ENCODE measurements at places on chromosomes 7 and 10.
A peak's percentile ranks its signal among the peaks of the same experiment; 100 is the strongest.

- DNase-seq = peak; percentile 96
These were observed 2.6 kb upstream of the CAV1 start for GRCh38 chr7:116522247-116522646.

- no peak for DNase-seq
These were observed 16.8 kb upstream of the CHCHD1 start for GRCh38 chr10:73765066-73765465.

DNA sequence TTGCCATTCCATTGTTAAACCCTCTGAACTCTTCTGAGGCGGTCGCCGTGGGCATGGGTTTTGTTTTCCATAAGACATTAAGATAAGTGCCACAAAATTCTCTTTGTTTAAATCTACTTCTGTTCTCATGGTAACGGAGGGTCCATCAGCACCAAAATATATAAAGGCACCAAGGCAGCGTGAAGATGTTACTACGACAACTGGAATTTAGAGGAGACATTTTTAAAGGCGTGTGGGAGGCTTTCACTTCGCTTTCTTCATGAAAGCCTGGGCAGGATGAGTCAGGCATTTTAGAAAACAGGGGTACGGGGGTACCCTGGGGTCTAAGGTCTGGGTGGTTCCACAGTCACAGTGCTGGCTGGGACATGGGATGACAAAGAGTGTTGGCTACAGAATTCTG, 34.0 kb downstream of the SMKR1 start:
- DNase-seq = peak; percentile 7

DNA sequence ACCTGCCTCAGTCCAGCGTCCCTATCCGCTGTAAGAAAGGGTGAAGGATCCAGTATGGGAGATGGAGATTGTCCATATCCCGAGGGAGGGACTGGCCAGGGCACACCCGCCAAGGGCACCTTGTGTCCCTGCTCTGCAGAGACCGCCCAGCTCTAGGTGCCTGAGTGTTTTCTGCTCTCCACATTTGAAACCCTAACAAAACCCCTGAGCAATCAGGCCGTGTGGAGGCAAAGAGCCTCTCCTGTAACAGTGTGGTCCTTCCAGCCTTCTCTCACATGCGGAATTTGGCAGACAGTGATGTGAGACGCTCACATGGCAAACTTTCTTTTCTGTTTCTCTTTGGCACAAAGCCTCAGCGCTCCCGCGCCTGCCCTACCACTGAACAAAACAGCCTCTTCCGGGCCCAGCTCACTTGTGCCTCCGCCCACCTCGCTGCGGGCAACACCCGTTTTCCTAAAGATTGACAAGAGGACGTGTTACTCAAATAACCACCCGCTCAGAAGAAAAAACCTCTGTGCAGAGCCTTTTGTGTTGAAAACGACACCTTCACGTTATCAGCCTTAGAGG, 514.8 kb downstream of the DNAJB6 start:
- DNase-seq = peak; percentile 1

DNA sequence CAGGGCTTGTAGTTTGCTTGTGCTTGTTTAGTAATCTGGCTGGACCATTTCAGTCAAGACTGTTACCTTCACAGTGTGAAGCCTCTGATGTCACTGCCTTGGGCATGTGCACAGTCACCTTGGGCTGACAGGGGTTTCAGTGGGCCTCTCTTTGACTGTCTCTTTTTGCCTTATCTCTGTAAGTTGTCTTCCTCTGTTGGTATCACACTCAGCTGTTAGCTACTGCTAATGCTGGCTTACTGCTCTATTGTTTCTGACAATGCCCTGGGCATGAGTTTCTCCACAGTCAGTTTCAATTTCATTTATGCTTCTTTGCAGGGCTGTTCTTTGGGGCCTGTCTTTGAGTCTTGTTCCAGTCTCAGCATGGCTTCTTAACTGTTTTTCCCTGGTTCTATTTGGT, 201.9 kb upstream of the SHH start:
- DNase-seq = no peak

DNA sequence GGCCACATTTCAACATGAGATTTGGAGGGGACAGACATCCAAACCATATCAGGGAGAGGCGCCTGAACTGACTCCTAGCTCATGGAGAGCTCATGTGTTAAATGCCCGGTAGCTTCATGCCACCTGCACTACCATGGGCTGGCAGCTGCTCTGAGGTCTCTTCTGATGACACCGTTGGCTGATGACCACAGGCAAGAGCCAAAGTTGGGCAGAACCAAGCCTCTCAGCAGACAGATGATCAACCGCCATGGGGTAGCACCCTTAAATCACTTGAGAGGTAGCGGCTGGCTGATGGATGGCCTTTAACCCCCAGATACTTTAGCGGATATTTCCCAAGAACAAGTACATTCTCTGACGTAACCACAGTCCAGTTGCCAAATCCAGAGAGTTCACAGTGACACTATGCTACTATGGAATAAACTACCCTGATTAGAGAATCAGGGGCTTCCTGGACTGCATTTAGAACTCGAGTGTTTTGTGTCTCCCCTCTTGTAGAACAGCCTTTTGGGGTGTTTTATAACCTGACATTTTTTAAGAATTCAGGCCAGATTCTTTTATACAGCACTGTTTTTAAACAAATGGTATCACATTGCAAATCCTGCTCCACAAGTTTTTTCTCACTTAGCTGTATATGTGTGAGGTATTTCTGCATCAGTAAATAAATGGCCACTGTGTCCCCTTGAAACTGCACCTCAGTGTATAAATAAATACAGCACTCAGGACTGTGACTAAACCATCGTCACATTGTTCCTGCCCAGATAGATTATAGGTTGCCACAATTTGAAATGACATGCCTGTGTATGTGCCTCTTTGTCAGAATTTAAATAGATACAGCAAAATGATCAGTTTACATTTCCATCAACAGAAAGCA, 30.8 kb upstream of the DRGX start:
- DNase-seq = no peak

GRCh38 chr7:66143876-66144332, 29.3 kb downstream of the CRCP start:
- no peak for DNase-seq

DNA sequence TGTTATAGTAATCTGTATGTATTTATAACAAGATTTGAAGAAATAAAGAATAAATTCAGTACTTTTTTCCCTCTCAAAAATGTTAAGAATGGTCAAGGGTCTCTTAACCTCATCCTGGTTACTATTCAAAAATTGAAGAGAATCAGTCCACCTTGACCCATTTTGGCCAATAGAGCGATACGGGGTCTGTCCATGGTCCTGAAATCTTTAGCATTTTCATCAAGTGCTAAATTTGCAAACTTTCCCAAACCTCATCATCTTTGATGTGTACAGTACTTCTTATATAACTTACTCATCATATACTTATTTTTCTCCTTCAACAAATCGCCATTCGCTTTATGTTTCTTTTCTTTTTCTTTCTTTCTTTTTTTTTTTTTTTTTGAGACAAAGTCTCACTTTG, 23.6 kb downstream of the TMEM178B start:
- no peak for DNase-seq

GRCh38 chr7:41808541-41808940, 105.7 kb upstream of the INHBA start:
- DNase-seq = no peak

DNA sequence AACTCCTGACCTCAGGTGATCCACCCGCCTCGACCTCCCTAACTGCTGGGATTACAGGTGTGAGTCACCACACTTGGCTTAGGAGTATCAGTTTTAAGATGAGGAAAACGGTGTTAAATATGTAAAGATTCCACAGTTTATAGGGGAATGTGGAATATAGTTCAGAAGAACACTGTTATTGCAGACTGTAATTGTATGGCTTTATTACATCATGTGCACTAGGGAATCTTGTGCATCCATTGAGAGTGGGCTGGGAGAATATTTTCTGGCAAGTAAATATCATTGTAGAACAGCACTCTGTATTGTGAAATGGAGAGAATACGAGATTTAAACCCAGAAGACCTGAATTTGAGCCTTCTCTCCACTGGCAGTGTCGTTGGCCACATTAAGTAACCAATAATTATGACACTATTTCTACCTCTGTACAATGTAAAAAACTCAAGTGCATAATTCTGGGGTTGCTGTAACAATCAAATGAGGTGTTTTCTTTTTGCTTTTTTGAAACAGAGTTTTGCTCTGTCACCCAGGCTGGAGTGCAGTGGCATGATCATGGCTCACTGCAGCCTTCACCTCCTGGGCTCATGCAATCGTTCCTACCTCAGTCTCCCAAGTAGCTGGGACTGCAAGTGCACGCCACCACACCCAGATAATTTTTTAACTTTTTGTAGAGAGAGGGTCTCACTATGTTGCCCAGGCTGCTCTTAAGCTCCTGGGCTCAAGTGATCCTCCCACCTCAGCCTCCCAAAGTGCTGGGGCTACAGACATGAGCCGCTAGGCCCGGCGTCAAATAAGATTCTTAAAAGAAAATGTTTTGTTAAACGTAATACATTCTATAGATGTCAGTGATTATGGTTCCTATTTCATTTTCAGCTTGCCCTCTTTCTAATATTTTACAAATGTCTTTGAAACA, 12.0 kb upstream of the PARD3 start:
- no peak for DNase-seq

- DNase-seq = no peak
These were observed 311.4 kb downstream of the ADARB2 start for GRCh38 chr10:1425879-1426278.

GRCh38 chr7:30328381-30328780, 44.0 kb downstream of the ZNRF2 start:
- DNase-seq = no peak

GRCh38 chr10:117246997-117247671, 6.2 kb downstream of the SLC18A2 start:
- no peak for DNase-seq

DNA sequence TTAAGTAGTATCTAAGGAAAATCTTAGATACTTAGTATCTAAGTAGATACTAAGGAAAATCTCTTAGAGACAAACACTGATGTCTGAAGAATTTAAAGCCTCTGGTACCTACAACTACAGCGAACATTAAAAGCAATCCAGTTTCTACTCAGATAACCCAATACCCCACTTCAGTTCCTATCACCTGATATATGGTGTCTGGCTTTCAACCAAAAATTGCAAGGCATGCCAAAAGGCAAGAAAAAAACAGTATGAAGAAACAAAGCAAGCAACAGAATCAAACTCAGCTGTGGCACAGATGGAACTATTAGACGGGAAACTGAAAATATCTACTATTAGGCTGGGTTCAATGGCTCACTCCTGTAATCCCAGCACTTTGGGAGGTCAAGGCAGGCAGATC, 31.1 kb downstream of the ARHGAP12 start:
- DNase-seq = peak; percentile 38

Measured in astrocyte (in vitro differentiated cells and primary cell).